Effector CD8-positive, alpha-beta T cell (primary cell): ENCODE measurements at places on chromosomes 16 and 17.

- no peak for DNase-seq
These were observed 15.9 kb upstream of the CLEC18C start for GRCh38 chr16:70157477-70158260.

GRCh38 chr16:46648656-46649055, 27.5 kb upstream of the SHCBP1 start:
- no peak for DNase-seq

- no peak for DNase-seq
These were observed 7.3 kb upstream of the IL34 start for GRCh38 chr16:70638814-70639792.

DNA sequence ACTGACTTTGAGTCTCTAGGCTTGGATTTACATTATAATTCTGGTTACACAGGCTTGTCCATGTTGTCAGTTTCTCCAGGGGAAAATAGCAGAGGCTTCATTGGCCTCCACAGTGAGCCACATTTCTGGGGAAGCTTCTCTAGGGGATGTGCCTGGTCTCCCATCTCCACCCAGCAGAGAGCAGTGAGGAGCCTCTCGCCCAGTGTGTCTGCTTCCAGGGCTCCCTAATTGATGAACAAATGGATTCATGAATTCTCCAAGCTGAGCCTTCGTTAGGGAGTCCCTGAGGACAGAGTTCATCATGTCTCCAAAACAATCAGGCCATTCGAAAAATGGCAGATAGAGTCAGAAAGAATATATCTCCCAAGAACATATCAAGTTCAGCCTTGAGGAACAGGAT, 162.4 kb upstream of the TOX3 start:
- no peak for DNase-seq
